ENCODE measurements at places on chromosomes 12 and 14.

GRCh38 chr12:55818140-55818728 is 393 bp downstream of the ORMDL2 start:
- no peak for DNase-seq

- DNase-seq, result no peak
Observed at GRCh38 chr14:68937471-68938270, 41.4 kb downstream of the ACTN1 start.

DNA sequence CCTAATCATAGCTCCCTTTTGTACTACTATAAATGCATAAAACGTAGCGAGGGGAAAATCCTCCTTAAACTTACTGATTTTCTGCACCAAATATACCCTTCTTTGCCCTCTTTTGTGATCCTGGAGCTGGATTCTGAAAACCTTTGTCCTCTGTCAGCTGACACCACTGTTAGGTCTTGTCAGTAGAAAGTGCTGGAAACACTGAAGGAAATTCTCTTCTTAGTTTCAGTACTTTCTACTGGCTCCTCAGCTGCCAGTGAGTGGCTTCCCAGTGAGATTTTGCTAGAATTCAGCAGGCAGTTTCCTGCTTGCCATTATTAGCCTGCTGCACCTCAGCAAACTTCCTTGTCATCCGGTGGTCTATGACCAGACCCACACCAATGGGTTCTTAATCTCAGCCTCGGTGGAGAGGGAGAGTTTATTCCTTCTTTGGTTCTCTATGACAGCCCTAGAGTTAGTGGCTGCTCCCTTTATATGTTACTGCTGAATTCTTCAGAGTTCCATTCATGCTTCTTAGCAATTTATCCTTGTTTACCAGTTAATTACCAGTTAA is 476.2 kb downstream of the FSCB start:
- DNase-seq, result no peak

DNA sequence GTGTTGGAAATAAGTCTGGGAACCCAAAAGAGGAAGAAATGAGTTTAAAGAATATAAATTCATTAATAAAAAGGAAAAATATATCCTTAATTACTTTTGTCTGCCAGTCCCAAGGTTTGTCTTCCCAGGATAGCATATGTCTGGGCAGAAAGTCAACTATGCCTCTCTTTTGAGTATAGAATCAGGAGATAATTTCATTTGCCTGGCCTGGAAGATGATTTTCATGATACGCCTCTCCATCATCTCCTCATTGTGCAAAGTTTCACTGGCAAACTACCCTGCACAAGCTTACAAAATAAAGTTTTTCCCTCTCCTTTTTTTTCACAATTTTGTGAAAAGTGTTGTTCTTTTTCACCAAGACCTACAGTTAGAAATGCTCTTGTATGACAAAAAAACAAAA is 340.8 kb downstream of the EGLN3 start:
- DNase-seq, result no peak

GRCh38 chr12:41983856-41984255 is 160.8 kb downstream of the GXYLT1 start:
- DNase-seq, result no peak

GRCh38 chr14:95884377-95884776 is 7.7 kb downstream of the TUNAR start:
- DNase-seq, result no peak

DNA sequence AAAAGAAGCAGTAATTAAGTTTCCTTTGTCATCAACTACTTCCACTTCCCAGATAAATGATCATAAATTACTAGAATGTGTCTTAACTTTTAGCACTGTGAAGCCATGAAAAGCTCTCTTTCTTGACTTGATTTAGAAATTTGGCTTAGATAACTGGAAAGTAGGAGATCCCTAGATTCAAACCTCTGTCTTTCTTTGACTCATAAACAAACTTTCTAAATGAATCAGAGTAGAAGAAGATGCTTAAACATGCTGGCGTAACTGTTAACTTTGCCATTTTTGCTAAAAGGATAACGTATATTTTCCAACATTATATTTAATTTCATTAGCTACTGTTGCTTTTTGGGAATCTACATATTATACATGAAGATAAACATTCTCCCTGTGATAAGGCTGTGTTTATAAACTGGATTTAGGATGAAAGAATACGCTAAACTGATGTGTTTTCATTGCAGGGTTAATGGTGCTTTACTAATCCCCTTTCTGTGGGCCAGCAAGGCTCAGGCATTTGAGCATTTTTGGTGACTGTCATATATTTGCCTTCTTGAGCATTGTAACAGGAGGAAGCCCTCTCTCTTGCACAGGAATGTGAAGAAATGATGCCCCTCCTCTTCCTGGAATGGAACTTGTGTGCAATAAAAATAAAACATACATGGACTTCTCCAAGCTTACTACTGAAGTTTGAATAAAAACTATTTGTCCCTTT is 301.4 kb downstream of the BMP4 start:
- no peak for DNase-seq

GRCh38 chr14:74500417-74501134 is 7.0 kb downstream of the ISCA2 start:
- no peak for DNase-seq

GRCh38 chr12:44581642-44582242 is 294.4 kb downstream of the NELL2 start:
- DNase-seq, result no peak

DNA sequence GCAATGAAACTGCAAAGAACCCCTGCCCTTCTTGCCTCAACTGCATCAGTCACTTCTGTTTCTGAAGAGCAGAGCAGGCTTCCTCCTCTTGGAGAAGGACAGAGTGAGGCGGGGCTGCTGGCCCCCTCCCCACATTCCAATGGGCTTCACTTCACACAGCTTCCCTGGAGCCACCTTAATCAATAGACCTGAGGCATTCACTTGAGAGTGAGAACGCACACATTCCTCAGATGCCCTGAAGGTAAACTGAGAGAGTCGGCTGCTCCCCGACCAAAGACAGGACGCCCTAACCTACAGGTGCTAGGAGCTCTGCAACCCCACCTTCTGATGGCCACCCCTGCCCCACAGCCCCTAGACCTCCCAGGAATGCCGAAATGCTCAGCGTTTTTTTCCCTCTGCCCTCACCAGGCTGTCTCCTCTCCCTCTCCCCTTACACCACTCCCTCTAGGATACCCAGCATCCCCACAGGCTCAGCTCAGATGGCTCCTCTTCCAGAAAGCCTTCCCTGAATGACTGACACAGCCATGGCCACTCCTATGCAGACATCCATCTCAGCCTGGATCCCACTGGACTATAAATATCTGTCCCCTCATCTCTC is 31.1 kb downstream of the SYNE3 start:
- DNase-seq, result no peak

DNA sequence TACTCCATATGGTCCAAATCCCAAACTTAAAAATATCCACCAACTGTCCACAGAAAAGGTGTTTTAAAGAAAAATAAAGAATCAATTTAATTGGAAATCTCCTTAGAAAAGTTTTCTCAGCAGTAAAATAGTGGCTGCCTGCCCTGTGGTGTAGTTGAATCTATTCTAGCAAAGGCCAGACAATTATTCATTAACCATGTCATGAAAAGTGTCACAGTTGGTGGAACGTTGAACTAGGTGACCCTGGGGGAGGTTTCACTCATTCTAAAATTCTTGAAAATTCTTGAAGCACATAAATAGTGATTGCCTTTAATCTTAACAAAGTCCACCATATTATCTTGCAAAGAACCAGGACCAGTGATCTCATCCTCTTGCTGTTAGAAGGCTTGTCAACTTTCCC is 78.4 kb upstream of the GZMB start:
- no peak for DNase-seq

DNA sequence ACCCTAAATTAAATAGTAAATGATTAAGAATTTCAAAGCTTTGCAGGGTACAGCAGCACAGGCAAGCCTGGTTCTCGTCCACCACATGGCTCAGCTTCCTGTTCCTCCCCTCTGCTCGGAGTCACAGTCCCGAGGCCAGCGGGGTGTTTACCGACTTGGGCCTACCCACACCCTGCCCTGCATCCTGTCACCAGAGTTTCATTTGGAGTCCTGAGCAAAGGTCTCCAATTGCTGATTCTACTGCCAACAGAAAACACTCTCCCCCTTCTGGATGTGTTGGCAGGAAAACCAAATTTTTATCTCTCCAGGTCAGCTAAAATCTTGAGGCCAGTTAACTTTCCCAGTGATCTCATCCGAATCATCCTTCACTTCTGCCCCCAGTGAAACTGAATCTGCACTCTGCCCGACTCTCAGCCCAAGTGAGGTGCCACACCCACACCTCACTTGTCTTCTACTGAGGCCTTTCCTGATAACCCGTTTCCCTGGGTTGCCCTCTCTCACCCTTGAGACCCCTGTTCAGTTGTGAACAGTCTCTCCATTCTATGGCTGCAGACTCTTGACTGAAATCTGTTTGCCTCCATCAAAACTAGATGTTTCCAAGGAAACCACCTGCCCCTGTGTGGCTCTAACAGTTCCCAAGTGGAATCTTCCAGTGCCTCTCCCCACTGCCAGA is 71.2 kb downstream of the VCPKMT start:
- DNase-seq, result peak; percentile 84

DNA sequence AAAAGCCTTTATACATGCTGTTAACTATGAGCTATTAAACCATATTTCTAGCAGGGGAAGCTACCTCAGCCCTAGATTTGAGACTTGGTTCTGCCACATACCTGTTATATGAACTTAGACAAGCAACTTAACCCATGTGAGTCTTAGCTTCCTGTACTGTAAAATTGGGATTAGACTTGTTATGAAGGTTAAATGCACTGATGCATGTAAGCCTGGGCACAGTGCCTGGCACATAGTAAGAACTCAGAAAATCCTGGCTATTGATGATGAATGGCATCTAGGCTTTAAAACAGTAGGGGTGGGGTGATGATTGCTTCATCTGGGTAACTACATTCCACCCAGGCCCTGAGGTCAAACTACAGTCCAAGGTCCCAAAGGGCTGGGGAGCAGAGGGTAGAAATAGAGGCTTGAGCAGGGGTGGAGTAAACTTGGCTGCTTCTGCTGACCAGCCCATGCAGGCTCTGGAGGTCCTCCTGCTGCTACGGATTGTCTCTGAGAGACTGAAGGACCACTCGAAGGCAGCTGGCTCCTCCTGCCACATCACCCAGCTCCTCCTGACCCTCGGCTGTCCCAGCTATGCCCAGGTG is 11.3 kb downstream of the ESPL1 start:
- no peak for DNase-seq

DNA sequence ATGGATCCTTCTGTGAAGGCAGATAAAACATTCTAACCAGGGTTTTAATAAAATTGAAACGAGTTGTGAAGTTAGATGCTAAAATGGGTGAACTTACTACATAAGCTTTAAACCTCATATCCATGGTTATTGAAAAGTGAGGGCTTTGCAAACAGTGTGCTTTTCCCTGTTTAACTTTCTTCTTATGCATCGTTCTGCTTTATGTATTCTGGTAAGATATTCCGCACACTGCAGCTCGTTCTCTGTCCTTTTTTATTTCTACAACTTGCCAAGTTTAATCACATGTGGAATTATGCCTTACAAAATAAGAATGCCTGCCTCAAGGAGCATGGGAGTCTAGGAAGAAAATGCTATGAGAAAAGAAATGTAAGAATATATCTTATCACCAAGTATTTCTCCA is 30.9 kb downstream of the PELI2 start:
- no peak for DNase-seq

GRCh38 chr14:91350813-91351511 is 66.7 kb downstream of the CCDC88C start:
- no peak for DNase-seq

DNA sequence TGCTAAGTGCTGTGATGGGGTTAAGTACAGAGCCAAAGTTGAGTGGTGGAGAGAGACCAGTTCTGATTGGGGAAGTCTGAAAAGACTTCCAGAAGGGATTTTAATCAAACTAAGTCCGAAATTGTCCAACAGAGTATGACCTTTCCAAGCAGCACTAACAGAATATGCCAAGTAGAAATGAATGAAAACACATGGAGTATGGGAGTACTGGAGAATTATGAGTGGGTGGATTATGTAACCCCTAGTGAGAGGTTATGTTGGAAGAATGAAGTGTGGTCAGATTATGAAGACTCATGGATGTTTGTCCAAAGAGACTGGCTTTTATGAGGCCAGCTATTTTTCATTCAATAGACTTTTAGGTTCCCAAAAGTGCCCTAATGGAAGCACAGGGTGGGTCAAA is 94.0 kb upstream of the PLEKHA5 start:
- DNase-seq, result peak; percentile 58

DNA sequence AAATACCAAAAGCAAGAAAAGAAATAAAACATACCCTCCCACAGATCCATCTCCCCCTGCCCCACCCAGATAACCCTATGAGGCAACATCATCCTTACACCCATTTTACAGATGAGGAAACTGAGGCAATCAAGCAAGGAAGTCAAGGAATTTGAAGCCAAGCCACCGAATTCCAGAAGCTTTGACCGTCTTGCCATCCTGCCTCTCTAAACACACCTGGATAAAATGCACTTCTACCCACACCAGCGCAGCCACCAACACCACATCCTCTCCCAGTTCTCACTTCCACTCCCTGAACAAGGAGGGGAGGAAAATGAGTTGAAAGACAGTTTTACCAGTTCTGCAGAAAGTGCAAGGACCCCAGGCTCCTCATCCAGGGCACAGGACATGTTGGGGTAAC is 13.6 kb downstream of the CMKLR1 start:
- DNase-seq, result no peak

All from GM04503 (cell line).